ENCODE measurements at places on chromosomes 7 and 10. TPM values are rescaled to one million over a fixed set of nuclear protein-coding genes. Genes with fewer than 3 reads are reported as not detected.

Gene LMBR1
- total RNA-seq, result 28.7 TPM

Gene FFAR4
- total RNA-seq, result 0.25 TPM

Gene KCNH2
- total RNA-seq, result 0.28 TPM

Gene ANXA8L1
- 0.86 TPM for total RNA-seq

Gene ANXA8
- 1.7 TPM for total RNA-seq

Gene LRRC18
- not detected for total RNA-seq

Gene CUZD1
- total RNA-seq, result 1.6 TPM

Gene CTAGE15
- total RNA-seq, result 0.28 TPM

Gene NEUROD6
- total RNA-seq, result not detected

Gene NANOS1
- total RNA-seq, result 0.05 TPM
